ENCODE measurements at places on chromosomes 11 and 22.

- peak; percentile 95 for DNase-seq
Measured at GRCh38 chr22:38398609-38399461, 56.2 kb downstream of the KCNJ4 start.

DNA sequence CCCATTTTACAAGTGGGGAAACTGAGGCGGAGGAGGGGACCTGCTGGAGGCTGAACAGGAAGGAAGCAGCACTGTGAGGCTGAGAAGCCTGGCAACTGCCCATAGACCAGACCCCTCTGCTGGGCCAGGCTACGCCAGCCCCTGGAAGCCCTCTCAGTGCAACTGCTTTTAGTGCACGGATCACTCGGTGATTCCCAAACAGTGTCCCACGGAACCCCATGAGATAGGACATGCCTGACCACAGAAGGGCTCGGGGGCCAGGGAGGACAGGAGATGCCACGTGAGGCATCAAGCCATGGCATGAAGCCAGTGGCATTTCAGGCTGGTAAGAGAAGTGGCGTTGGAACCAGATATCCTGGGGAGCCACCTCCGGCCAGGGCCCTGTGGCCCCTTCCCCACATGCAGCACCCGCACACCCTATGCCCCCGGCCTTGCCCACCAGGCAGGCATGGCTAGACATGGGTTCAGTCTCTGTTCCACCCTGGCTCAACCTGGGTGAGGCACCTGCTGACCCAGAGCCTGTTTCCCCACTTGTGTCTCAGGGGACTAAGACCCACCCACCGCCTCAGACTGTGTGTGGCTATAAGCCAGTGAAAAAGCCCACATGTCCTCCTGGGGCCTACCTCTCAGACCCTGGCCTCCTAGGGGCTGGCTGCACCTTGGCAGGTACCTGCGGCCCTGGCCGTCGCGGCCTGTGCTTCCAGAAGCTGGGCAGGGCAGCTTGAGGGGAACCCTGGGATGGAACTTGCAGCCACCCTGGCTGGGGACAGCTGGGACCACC is 84.1 kb downstream of the WNT7B start:
- DNase-seq: no peak

GRCh38 chr11:132704781-132705375 is 827.4 kb downstream of the OPCML start:
- no peak for DNase-seq

DNA sequence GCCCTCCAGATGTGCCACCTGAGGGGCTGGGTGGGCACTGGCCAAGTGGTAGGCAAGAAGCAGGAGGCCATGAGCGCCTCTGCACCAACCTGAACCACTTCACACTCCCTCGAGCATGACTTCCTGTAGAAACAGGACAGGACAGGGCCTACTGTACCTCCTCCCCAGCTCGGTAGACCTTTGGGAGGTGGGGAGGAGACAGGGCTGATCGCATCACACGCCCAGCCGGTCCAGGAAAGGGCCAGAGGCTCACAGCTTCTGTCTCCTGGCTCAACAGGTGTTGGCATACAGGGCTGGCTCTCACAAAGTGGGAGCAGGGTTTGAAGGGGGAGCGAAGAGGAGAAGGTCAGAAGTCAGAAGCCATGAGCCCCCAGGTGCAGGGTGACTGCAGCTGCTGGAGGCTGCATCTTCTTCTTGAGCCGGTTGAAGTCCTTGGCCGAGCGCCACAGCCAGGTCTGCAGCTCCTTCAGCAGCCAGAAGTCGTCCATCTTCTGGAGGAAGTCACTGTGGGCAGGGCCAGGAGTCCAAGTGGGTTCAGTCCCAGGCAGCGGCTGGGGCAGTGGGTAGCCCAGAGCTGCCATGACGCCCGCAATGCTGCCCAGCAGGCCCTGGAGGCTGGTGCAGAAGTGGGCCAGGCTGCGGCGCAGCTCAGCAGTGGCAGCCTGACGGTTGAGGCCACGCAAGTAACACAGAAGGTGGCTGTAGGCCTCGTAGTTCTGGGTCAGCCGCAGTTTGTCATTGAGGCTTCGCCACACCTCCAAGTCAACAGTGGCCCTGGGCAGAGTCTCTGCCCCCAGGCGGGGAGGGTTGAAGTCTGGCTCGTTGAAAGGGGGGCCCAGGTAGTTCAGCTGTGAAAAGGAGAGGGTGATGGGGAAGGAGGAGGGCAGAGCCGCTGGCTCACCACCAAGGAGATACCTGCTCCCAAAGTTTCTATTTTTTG is 8.3 kb downstream of the CLCF1 start:
- DNase-seq: no peak

DNA sequence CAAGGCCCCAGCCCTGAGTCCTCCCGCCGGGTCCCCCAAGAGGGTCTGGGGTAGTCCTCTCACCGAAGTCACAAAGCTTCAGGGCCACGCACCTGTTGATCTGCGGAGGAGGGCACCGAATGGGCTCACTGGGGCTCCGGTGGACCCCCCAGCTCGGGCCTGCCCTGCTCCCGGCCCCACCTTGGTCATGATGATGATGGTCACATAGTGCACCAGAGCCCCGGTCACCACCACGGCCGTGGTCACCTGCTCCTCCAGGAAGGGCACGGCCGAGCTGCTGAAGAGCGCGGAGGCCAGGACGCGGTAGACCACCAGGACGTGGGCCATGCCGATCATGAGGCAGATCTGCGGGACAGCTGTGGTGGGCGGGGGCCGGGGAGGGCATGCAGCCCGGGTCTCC is 13.5 kb upstream of the SIGIRR start:
- DNase-seq: no peak

DNA sequence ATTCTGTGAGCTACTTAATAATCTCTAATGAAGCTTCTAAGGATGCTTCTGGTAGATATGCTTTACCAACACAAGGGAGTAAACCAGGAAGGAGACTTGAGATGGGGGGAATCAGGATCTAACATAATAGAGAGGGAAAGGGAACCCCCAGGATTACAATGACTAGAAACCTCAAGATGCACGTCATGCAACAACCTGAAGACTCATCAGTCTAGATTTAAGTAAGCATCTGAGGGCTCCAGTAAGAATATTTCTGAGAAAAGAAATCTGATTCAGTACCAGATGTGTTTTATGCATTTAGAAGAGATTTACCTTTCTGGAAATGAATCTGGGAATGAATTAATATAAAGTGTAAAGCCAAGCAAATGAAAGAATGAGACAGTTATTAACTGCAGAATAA is 15.2 kb downstream of the KDM4D start:
- DNase-seq: no peak

DNA sequence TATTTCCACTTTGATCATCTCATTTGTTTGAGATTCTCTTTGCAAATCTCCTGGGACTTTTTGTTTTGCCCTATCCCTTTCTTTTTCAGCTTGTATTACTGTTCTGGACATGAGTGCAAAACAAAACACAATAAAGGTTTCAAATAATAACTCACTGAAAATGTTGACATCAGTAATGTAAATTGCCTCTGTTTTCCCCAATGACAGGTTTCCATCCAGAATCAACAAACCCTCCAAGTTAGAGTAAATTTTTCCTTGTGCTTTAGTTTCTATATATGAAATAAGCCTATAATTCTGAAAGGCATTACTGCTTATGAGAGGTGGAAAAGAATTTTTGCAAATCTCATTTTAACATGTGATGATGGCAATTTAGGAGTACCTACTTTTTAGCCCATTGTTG is 187.0 kb upstream of the ANO3 start:
- no peak for DNase-seq

DNA sequence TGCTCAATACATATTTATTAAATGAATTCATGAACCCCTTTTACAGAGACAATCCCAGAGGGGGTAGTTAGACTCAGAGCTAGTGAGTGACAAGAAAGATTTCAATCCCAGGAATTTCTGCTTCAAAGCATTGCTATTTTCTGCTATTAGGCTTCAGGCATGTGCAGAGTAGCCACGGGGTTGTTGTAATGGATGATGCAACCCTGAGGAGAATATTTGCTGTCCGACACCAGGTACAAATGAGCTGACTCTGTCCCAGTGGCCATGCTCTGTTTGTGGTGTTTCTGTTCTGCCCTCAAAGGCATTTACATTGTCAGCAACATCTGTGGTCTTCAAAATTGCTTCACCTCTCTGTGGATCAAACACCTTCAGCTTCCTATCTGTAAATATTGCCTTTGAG is 102.6 kb downstream of the CSNK2A3 start:
- no peak for DNase-seq

- DNase-seq: no peak
Measured at GRCh38 chr22:26718905-26719304, 61.5 kb downstream of the MIAT start.

DNA sequence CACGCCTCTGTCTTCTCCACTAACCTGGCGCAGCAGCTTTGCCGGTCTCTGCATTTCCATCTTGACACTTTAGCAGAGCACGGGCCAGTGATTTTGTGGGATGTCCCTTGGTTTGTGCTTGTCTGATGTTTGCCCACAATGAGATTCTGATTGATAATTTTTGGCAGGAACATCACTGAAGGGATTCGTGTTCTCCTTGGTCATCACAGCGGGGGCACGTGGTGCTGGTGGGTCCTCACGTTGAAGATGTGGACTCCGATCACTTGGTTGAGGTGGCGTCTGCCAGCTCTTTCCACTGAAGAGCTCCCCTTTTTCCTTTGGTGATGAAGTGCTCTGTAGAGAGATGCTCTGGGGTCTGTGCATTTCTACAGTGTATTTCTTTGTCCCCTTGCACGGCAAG is 37.2 kb downstream of the TBC1D22A start:
- no peak for DNase-seq

- DNase-seq: no peak
Measured at GRCh38 chr11:6414874-6415328, 4.0 kb downstream of the APBB1 start.

GRCh38 chr11:70731271-70732022 is 333.1 kb downstream of the CTTN start:
- DNase-seq: no peak

DNA sequence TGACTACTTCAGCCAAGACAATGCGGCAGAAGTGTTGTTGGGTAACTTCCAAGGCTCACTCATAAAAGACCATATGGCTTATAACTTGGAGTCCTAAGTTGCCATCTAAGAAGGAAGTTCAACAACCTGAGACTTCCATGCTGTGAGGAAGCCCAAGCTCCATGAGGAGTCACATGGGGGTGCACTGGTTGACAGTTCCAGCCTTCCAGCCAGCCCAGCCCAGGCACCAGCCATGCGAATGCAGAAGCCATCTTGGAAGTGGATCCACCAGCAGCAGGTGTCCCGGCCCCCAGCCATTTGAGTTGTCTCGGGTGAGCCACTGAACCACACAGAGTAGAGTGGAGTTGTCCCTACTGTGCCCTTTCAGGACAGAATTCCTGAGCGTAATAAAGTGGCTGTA is 32.8 kb upstream of the WNT7B start:
- DNase-seq: no peak

GRCh38 chr11:113591117-113591516 is 115.0 kb downstream of the TMPRSS5 start:
- DNase-seq: no peak

- DNase-seq: no peak
Measured at GRCh38 chr11:33500861-33501479, 199.7 kb downstream of the C11orf91 start.

GRCh38 chr22:49820984-49821383 is 6.7 kb downstream of the BRD1 start:
- DNase-seq: no peak

DNA sequence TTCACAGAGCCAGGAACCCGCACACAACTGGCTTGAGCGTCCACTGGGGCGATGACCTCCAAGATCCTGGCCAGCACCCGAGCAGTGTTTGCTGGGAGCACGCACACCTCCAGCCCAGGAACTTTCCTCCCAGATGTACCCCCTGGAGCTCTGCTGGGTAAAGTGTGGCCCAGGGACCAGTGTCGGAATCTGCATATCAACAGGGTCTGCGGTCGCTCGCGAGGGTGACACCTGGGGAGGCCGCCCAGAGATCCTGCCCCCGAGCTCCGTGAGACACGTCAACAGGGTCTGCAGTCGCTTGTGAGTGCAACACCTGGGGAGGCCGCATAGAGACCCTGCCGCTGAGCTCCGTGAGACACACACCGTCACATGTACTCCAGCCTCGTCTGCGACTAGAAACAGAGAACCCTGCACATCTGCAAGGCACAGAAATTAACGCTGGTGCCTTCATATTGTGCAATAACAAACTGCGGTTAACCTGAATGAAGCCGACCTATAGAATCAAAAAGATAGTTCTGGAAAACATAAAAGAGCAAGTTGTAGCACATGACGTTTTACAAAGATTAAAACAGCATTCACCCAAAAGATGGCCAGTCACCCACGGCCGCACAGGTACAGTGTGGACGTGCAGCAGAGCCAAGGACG is 172.4 kb downstream of the BRD1 start:
- no peak for DNase-seq

DNA sequence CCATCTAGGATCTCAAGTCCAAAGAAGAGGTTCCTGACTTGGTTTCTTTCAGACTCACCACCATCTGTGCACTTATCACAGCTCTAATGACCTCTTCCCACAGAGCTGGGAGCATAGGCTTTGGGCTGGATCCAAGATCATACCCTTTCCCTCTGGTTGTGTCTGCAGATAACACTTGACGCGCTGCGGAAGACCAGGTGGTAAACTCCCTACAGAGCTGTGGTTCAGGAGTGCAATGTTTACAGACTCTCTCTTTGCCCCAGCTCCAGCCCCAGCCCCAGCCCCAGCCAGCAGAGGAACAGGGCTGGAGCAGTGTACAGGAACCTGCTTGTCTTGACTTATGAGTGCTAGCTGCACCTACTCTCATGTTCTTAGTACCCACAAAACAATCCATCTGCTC is 274.4 kb upstream of the SYN3 start:
- DNase-seq: peak; percentile 50

DNA sequence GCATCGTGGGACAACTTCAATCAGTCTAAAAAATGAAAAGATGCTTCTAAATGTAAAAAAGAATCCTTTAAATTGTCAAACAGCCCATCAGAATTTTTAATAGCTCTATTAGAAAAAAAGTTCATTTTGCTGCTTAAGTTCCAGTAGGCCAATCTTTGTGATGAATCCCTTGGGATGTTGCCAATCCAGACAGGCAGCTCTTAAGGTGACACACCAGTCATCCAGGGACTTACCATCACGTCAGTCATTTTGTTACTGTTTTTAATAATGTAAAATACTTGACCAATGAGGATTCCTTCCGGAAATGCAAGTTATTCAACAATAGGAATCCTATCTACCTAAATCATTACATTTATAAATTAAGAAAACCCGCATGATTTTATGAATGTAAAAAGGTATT is 47.8 kb upstream of the TMEM45B start:
- no peak for DNase-seq

DNA sequence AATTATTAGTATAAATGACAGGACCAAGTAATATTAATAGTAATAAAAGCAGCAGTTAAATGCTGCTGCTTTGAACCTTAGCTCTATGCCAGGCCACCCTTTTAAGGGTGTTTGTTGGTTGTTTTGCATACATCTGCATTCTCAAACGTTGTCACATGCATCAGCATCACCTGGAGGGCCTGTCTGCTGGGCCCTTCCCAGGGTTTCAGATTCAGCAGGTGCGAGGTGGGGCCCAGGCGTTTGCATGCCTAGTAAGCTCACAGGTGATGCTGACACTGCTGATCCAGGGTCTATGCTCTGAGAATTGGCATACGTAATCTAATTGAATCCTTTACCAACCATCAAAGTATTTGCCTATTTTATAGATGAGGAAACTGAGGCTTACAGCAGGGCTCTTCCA is 246.5 kb downstream of the CADM1 start:
- DNase-seq: no peak

- peak; percentile 79 for DNase-seq
Measured at GRCh38 chr11:1837171-1838076, 1.4 kb upstream of the TNNI2 start.
